ENCODE measurements at places on chromosomes 1 and 21.

DNA sequence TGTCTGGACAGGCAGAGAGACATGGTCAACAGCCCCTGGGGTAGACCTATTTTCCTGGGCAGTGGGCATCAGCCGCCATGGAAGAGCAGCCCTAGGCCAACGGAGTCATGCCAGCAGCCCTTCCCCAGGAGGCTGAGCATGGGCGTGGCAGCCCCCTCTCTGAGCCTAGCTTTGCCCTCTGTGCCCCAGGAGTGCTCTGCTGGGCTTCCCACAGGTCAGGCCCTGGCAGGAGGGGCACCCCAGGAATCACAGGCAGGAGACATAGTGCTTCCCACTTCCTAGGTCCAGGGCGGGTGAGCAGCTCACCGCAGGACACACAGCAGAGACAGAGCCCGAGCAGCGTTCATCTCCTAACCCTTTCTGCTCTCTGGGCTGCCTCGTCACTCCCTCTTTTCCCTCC lies 132.8 kb downstream of the GLIS1 start:
- DNase-seq, result no peak

GRCh38 chr1:150150133-150151021 lies 661 bp downstream of the PLEKHO1 start:
- DNase-seq, result peak; percentile 79

GRCh38 chr1:37308031-37308960 lies 166.1 kb upstream of the ZC3H12A start:
- DNase-seq, result peak; percentile 6

DNA sequence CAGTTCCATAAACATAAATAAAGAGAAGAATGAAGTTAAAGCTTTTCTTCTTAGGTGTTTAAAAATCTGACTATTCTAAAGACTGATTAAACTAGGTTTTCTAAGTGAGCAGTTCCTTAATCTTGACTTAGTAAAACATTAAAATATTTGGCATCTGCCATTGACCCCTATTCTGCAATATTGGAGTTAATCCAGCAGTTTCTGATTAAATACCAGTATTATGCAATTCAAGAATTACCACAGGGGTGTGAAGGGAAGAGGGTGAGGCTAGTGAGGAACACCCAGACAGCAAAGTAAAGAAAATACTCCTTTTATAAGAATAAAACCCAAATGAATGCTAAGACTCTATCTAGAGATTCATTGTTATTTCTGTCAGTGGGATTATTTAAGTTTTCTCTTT lies 40.9 kb downstream of the CLIC4 start:
- no peak for DNase-seq

- no peak for DNase-seq
Observed at GRCh38 chr1:87264976-87265375, 63.7 kb upstream of the LMO4 start.

GRCh38 chr1:185785586-185785985 lies 51.4 kb downstream of the HMCN1 start:
- DNase-seq, result no peak

DNA sequence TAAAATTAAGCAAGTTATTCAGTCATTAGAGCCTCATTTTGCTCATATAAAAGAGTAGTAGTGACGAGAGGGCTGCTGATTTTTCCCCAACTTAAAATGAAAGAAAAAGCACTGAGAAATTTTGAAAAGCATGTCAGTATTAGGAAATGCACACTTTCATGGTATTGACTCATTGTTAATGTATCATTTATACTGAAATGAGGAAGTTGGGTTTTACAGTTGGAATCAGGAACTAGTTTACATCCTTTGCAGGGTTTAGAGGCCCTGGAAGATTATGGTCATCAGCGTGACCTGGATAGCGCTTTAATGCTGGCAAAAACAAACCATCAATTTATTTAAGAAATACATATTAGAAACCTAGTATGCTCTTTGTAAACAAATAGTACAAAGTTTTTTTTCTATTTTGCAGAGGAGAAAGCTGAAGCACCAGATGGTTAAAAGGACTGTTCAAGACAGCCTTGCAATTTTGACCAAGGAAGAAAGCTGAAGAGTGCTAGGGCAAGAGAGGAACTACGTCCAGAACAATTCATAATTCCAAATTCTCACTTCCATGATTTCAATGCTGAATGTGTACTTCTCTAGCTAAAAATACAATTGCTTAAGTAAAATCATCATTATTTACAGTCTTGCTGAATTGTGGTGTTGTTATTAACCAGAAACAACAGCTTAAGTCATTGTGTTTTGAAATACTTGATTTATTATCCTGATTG lies 94.8 kb upstream of the SGIP1 start:
- DNase-seq, result no peak

DNA sequence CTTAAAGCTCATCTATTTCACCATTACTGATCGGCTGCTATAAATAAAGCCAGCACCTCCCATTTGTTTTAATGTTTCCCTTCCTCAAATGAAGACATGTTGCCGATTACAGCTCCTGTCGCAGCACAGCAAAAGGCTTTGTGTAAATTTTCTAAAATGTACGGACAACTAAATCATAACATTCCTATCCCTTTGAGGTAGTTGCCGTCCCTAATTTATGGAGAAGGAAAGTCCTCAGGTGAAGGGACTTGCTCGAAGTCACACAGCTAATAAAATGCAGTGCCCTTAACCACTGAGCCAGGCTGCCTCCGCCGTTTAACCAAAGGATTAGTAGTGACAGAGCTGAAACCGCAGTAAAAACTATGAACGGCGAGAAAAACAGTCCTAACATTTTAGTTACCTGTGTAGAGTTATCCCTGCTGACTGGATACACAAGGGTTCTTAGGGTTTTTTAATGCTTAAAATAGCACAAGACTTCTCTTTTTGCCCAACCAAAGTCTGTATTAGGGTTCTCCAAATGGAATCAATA lies 871 bp downstream of the PINK1 start:
- no peak for DNase-seq

- no peak for DNase-seq
Observed at GRCh38 chr1:81109038-81109437, 691.7 kb upstream of the ADGRL2 start.

DNA sequence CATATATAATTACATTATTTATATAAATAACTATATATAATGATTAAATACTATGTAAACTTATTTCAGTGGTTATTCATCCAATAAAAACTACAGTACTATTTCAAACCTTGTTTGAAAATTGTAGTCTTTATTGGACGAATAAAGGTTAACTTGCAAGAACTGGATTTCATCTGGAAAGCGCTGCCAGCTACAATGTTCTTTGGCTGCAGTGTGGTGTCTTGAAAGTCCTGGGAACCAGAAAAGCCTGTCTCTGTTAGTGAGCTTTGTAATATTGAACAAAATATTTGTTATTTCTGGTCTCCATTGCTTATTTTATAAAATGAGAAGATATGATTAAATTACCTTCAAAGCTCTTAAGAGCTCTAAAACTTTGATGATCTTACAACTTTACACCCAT lies 763.6 kb downstream of the ADGRL2 start:
- no peak for DNase-seq

- DNase-seq, result no peak
Observed at GRCh38 chr1:40185951-40186864, 25.0 kb downstream of the RLF start.

DNA sequence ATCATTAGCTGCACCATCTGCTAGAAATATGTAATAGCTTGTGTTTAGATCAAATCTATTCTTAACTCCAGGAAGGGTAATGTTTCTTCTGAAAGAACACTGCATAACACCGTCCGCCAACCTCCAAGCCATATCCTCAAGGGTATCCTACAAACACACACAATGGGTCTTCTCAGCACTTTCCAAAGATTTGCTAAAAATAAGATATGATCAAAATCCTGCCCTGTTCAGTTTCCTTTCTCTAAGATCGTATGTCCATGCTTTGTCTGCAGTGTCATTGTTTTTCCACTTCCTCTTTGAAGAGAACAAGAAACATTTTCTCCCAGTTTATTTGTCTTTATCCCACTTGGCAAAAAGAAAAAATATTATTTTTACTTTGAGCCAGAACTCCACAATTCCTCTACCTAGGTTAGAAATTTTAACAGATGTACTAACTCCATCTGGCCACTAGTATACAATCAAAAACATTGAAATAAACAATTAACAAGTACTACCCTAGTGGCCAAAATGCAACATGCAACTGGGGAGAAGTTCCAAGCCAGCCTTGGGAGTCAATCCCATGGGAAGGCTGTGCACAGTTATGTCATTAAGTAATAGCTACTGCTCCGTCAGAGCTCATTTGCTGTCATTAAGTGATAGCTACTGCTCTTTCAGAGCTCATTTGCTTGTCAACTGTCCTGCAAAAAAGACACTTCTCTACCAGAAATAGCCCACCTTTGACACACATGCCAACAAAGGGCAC lies 37.8 kb downstream of the FRRS1 start:
- DNase-seq, result no peak

DNA sequence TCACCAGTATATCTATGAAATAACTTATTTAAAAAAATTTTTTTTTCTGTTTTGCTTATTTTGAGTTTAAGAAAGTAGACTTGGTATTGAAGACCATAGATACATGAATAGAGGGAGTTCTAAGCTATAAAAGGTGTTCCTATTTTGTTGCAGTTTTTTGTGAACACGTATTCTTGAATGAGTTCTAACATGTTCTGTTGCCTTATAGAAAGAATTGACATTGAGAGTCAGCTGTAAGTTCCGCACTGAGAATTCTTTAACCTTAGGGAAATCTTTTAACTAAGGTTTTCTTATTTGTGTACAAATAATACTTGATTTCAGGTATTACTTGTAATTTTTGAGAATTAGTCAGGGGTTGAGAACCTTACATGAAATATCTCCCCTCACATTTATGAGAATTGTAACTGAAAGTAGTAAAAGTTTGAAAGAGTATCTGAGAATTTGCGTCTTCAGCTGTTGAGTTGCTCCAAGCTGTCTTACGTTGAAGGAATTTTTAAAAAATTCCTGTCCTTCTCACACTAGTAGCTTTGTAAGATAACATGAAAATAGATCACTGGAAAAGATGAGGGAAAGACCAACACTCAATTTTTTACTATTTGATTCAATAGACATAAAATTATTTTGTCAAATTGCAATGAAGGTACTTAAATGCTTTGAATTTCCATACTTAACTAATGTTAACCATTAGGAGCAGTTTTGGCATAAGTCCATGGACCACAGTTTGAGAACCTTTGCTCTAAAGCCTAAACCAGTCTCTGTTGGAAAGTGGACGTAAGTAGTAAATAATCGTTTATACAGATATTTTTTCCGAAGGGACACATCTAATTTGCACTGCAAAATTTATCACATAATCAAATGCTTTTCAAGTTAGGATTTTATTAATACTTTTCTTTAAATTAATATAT lies 3.8 kb downstream of the DR1 start:
- no peak for DNase-seq

GRCh38 chr1:218394416-218394815 lies 49.3 kb downstream of the TGFB2 start:
- DNase-seq, result no peak

DNA sequence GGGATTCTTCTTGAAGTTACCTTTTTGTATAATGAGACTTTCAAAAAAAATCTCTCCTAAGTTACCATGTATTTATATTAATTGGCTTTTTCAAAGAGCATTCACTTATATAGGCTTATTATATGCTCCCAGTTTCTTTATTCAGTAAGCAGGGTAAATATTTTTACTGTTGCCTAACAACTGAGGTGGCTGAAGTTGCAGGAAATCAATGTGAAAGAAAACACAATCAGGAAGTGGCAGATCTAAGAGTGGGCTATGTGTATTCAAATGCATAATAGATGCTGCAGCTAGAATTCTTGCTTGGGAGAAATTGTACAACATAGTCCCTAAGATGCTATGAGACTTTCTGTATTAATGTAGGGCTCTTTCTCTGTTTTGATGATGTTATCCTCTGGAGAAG lies 606.9 kb downstream of the NUF2 start:
- DNase-seq, result no peak

GRCh38 chr1:33875862-33876261 lies 12.0 kb downstream of the HMGB4 start:
- DNase-seq, result no peak

Measured in right kidney (tissue), 9 donors.